Activated naive CD8-positive, alpha-beta T cell treated with anti-CD3 and anti-CD28 coated beads, Interleukin-2, amount 10 ng/mL, durations not matched to agents 7 days and 5 days (primary cell): ENCODE measurements at places on chromosomes 4 and X.
A peak's percentile ranks its signal among the peaks of the same experiment; 100 is the strongest.

- no peak overlapping the region for H3K4me3 ChIP-seq
- no peaks in the 10 kb centered on the region for H3K27me3 ChIP-seq
- no peaks in the 10 kb centered on the region for H3K4me1 ChIP-seq
- no peak overlapping the region for H3K27ac ChIP-seq
- H3K36me3 ChIP-seq = peaks cover 1% of the 10 kb centered on the region
These were observed 75.3 kb downstream of the ENPP6 start for GRCh38 chr4:184142121-184143000.

- H3K27ac ChIP-seq = no peak overlapping the region
- no peaks in the 10 kb centered on the region for H3K36me3 ChIP-seq
- no peak overlapping the region for H3K4me3 ChIP-seq
- H3K4me1 ChIP-seq = no peaks in the 10 kb centered on the region
- no peak for DNase-seq
These were observed 94.2 kb upstream of the MYOZ2 start for GRCh38 chr4:119041396-119041795.

GRCh38 chr4:131302108-131302507 is 1847.0 kb upstream of the PCDH10 start:
- H3K27me3 ChIP-seq = no peaks in the 10 kb centered on the region
- no peak overlapping the region for H3K27ac ChIP-seq
- no peak for DNase-seq

GRCh38 chr4:166153548-166153947 is 280.5 kb downstream of the TLL1 start:
- H3K36me3 ChIP-seq = no peaks in the 10 kb centered on the region
- no peak overlapping the region for H3K27ac ChIP-seq
- no peak overlapping the region for H3K4me3 ChIP-seq
- H3K27me3 ChIP-seq = no peaks in the 10 kb centered on the region

- H3K4me3 ChIP-seq = no peak overlapping the region
- no peaks in the 10 kb centered on the region for H3K27me3 ChIP-seq
- no peak for DNase-seq
- H3K4me1 ChIP-seq = no peaks in the 10 kb centered on the region
- no peaks in the 10 kb centered on the region for H3K36me3 ChIP-seq
These were observed 182.0 kb downstream of the TENT5D start for GRCh38 chrX:80602036-80602860.

DNA sequence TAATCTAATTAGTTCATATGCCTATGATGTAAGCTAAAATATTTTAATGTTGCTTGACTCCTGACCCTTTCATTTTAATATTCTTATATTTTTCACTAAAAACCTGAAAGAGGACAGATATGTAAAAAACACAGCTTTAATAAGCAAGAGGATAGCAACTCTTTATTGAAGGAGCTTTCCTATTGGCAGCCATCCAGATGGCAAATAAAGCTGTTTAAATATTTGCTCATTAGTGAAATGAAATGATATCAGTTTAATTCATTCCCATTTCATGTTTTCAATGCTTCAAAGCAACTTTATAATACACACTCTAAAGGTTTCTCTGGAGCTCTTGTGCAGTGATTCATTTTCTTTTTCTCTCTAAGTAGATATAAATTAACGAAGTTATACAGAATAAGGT is 473.4 kb downstream of the PCDH7 start:
- no peak overlapping the region for H3K4me3 ChIP-seq
- H3K27me3 ChIP-seq = no peaks in the 10 kb centered on the region
- H3K27ac ChIP-seq = no peak overlapping the region
- DNase-seq = no peak
- H3K4me1 ChIP-seq = no peaks in the 10 kb centered on the region

GRCh38 chrX:155048977-155049619 is 21.8 kb downstream of the CMC4 start:
- DNase-seq = no peak
- H3K36me3 ChIP-seq = peaks cover 11% of the 10 kb centered on the region
- no peak overlapping the region for H3K4me3 ChIP-seq
- no peak overlapping the region for H3K27ac ChIP-seq
- no peaks in the 10 kb centered on the region for H3K27me3 ChIP-seq

GRCh38 chr4:152591396-152591795 is 55.5 kb upstream of the FBXW7 start:
- H3K4me3 ChIP-seq = peak overlapping the region; percentile 2
- no peaks in the 10 kb centered on the region for H3K4me1 ChIP-seq
- peaks cover 17% of the 10 kb centered on the region for H3K27me3 ChIP-seq
- peak; percentile 48 for DNase-seq

DNA sequence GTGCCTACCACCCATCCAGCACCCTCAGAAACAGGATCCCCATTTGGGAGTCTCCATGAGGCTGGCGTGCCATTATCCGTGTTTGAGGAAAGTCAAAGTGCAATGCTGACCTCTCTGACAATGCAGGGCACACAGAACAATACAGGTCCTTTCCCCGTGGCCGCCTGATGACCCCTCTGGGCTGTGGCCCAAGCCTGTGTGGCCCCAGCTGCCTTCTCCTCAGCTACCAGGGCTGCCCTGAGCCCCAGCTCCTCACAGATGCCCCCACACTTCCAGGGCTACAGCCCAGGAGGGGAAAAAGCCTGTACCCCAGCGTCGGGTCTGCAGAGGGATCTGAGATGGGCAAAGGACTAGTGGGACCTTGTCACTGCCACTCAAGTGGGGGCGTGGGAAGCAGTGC is 15.5 kb downstream of the ZFYVE28 start:
- H3K27me3 ChIP-seq = peaks cover 16% of the 10 kb centered on the region
- H3K27ac ChIP-seq = no peak overlapping the region
- H3K4me3 ChIP-seq = no peak overlapping the region
- no peak for DNase-seq
- H3K36me3 ChIP-seq = no peaks in the 10 kb centered on the region

GRCh38 chrX:103017542-103017941 is 46.4 kb downstream of the BEX1 start:
- no peak for DNase-seq
- H3K27me3 ChIP-seq = no peaks in the 10 kb centered on the region
- H3K36me3 ChIP-seq = no peaks in the 10 kb centered on the region

GRCh38 chr4:663438-664428 is 10.3 kb downstream of the ATP5ME start:
- H3K4me3 ChIP-seq = peak overlapping the region; percentile 86
- H3K4me1 ChIP-seq = peaks cover 6% of the 10 kb centered on the region
- peak; percentile 86 for DNase-seq
- peaks cover 19% of the 10 kb centered on the region for H3K36me3 ChIP-seq
